Kidney epithelial cell (primary cell): ENCODE measurements at places on chromosomes 7 and 10. TPM values are rescaled to one million over a fixed set of nuclear protein-coding genes. Genes with fewer than 3 reads are reported as not detected.

The RELN gene
- 4.4 and 7.1 TPM in 2 replicates for total RNA-seq

- DNase-seq, result peak; percentile 21
Observed at GRCh38 chr10:98956576-98957260, 278.9 kb downstream of the HPSE2 start.

GRCh38 chr10:21171936-21172541, 274.9 kb upstream of the NEBL start:
- no peak for DNase-seq

- DNase-seq, result no peak
Observed at GRCh38 chr10:18059826-18060559, 80.2 kb upstream of the CACNB2 start.

GRCh38 chr7:156764016-156764669, 123.6 kb downstream of the RNF32 start:
- peak; percentile 5 for DNase-seq

DNA sequence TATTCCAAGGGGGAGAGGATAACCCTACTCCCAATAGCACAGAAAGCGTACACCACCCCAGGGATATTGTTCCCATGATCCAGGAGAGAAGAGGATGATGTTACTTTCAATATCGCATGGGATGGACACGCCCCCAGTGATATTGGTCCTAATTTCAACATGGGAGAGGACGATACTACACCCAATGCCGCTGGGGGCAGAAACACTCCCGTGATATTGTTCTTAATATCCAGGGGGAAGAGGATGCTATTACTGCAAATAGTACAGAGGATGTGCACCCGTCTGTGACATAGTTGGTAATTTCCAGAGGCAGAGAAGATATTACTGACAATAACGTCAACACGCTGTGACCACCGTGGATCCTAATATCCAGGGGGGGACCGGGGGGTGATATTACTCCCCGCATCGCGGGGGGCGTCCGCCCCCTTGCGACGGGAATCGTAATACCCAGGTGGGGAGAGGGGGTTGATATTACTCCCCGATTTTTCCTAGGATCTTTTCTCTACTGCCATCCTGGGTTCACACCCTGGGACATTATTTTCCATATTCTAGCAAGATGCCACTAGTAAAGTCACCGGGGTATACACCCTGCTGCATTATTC, 16.6 kb downstream of the MEIG1 start:
- DNase-seq, result no peak

DNA sequence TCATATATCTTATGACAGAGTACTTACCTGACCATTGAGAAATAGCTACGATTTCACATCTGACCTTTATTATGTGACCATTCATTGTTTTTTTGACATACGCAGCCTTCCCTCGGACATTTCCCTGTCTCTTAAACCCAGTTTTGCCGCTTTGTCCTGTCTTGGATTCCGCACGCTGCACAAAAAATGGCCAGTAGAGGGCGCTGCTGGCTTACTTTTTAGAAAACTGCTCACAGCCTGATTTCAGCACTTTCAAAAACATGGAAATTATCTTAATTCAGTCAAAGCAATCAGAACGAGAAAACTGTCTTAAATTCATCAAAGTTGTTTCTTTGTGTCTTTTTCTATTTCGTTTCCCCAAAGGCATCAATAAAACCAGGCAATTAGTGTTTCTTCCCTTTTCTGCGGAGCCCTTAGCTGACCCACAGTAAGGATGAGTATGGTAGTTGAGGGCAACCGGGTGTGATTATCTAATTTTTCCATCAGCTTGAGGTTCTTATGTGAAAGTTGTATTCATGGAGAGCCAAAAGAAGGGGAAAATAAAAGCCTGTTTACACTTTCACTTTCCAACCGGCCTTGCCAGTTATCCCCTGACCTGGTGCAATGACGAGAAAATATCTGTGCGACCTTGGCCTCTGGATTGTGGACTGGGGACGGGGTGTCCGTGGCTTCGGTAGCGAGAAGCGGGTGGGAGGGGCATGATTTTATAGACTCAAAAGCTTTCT, 144.4 kb downstream of the DYNC1I1 start:
- DNase-seq, result peak; percentile 12

DNA sequence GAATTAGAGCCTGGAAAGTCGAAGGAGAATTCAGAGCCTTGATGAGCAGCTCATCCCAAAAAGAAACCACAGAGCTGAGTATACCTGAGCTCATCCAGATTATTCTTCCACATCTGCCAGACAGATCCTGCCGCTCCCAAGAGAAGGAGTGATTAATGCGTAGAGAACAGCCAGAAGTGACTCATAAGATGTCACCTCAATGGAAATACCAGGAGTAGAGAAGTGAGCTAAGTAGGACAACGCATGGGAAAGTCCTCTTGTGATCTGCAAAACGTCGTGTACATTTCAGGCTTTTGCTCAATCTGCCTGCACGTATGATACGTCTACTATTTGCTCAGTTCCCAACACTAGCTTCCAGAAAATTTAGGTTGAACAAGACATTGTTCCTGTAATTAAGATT, 230.5 kb upstream of the AUTS2 start:
- peak; percentile 14 for DNase-seq

The ZNF467 gene
- total RNA-seq, result 0.48 TPM in 1 of 2 replicates, not detected in the other

The ZFYVE27 gene
- total RNA-seq, result 31.8 and 32.3 TPM in 2 replicates
